ENCODE measurements at places on chromosomes 7 and 10.

DNA sequence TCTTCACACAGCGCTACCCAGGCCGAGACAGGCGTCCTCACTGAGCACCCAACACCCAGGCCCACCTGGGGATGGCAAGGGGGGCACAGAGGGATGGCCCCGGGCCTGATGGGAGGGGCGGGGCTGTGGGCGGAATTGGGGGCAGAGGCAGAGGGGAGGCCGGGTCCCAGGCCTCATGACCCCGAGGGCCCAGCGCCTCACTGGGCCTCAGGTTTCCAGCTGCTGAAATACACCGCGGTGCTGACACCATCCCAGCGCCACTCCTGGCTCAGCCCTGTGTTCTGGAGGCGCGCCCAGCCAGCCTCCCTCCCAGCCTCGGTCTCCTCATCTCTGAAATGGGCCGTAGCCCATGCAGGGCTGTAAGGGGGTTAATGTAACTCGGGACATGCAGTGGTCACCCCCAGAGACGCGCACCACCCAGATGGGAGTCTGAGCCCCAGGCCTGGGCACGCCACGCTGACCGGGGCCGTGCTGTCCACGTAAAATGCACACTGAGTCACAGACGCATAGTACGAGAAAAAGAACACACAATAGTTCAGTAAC is 82.3 kb downstream of the UNCX start:
- DNase-seq = no peak

GRCh38 chr10:85618841-85619240 is 747.8 kb downstream of the GRID1 start:
- no peak for DNase-seq

DNA sequence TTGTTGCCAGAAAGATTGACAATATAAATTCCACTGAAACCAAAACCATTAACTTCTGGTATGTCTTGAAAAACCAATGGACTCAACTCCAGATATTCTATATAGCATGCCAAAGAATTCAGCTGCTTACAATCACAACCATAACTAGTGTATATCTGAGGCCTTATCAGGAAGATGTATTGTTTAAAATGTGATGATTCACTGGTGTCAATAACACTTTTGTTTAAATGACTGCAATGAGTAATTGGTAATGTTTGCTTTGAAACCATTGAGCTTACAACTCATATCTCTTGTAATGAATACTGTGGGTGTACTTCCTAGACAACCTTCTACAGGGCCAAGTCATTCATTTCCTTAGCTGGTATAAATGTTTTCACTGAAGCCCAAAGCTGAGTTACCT is 727.9 kb upstream of the KCND2 start:
- DNase-seq = no peak

DNA sequence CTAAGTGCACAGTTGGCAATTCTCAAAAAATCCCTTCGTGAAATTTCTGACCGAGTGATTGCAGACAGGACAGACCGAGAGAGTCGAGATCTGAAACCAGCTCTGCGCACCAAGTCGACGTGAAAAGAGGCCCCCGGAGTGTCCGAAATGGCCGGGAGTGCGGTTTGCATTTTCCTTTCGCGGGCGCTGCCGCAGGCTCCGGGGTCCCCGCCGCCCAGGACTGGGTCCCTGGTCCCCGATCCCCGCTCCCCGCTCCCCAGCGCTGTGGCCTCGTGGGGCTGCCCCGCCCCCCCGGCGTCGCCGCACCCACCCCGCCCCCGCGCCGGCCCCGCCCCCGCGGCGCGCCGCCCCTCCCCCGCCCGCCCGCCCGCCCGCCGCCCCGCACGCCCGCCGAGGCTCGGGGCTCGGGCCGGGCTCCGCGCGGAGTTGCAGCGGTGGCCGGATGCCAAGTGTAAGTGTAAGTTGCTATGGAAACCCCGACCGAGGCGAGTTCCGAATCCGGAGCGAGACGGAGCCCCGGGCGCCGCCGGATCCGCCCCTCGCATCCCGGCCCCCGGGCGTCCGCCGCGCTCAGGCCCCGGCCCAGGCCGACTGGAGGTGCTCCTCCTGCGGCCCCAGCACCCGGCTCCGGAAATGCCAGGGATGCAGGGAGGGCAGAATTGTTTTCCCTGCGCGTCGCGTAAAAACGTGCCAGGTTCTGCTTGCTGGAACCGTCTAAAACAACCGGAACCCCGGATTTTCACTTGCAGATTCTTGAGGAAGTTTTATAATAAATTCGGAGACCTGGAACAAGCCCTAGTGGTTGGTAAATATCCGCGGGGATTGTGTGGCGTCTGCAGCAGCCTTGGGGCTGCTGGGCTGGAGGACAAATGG is 4.6 kb downstream of the BMI1 start:
- peak; percentile 51 for DNase-seq

DNA sequence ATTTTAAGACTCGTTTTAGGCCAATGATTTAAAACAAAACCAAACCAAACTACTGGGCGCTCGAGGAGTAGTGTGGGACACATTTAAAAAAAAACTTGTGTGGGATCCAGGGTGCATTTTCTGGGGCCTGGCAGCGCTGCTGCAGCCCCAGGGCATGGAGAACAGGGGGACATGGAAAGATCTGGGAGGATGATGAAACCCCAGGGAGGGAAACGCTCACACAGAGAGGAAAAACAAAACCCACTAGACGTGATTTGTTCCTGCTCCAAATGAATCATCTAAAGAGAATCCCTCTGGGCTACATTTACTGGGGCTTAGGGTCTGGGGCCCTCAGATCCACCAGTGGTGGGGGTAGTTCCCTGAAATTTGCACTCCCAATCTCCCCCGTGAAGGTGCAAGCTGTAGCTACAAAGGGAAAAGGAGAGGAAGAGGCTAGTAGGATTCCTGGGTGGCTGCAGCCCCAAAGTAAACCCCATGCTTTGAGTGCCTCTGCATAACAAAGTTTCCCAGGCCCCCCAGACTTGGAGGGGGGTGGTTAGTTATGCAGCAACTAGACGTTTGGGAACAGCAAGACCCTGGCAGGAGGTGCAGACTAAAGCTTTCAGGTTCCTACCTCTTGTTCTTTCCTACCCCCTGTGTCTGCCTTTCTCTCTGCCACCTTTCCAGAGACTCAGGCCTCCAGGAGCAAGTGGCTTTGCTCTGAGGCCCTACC is 14.5 kb upstream of the HOXA13 start:
- DNase-seq = no peak

GRCh38 chr7:138395763-138396162 is 64.3 kb upstream of the TRIM24 start:
- DNase-seq = no peak

DNA sequence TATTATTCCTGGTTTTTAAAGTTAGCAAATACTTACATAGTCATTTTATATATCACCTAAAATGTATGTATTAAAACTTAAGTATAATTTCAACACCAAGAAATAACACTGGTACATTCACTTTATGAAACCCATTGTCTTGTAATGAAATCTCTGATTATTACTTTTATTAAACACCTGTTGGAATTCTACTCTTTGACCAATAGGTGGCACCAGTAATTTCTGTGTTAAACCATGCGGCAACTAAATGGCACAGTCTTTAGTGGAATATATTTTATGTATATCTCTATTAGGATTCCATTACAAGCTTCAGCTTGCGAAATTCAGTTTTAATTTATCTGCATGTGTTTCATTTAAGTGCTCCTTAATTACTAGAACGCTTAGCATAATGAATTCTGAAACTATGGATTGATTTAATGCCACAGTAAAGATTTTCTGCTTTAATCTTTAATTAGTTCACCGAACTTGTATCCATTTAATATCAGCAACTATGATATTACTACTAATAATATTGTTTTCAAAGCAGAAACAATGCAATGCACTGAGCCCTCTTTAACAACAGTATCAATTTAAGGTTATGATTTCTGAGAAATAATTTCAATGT is 181.3 kb downstream of the MAGI2 start:
- no peak for DNase-seq

DNA sequence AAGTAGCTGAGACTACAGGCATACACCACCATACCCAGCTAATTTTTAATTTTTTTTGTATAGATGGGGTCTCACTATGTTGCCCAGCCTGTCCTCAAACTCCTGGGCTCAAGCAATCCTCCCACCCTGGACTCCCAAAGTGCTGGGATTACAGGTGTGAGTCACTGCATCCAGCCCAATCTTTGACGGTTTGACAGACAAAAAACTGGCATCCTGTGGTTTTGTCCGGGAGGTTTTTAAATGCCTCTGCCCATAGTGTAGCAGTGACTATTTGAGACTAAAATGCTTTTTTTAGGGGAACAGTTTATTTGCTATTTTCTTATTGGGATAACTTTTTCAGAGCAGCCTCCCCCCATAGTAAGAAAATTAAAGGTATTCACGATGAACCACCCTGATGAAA is 523.7 kb upstream of the GALNT17 start:
- no peak for DNase-seq

- no peak for DNase-seq
Observed at GRCh38 chr10:75191821-75192568, 18.6 kb upstream of the VDAC2 start.

GRCh38 chr10:69969977-69970376 is 82.7 kb upstream of the MACROH2A2 start:
- no peak for DNase-seq

GRCh38 chr10:13270877-13271551 is 28.9 kb downstream of the PHYH start:
- no peak for DNase-seq

DNA sequence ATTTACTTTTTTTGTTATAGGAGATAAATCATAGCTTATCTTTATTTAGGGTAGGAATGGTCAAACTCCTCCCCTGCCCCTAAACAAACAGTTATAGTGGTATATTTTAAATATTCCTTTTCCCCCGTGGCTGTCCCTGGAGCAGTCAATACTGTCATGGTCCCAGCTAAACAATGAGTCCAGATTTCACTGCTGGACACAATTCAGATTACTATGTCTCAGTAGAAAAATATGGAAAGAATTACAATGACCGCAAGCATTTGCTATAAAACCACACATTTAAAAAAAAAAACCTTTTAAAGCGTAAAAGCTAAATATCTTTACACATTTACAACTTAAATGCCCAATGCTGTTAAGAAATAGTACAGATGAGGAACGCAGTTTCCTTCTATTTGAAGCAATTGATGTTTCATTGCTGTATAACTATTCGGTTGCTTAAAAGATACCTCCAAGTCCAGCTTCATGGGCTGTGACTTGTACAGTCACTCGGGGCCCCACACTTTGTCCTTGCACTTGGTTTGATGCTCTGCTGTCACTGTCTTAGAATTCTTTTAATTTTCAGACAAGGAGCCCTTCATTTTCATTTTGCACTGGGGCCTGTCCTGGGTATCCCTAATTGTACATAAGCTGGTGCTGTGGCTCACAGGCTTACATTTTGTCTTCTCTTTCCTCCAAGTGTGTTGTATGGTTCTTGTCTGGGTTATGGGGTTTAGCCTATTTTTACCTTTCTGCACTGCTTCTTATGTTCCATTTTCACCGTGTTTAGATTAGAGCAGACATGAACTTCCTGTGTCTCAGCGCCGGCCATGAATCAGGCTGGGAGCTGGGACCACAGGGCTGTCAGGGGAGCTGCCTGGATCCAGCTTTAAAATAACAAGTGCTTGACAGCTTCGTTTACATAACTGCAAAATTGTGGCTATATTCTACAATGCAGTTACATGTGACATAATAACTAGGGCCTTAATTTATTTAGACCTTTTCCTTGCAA is 530.2 kb upstream of the FZD8 start:
- no peak for DNase-seq

- DNase-seq = no peak
Observed at GRCh38 chr10:88530629-88531391, 52.3 kb downstream of the RNLS start.

DNA sequence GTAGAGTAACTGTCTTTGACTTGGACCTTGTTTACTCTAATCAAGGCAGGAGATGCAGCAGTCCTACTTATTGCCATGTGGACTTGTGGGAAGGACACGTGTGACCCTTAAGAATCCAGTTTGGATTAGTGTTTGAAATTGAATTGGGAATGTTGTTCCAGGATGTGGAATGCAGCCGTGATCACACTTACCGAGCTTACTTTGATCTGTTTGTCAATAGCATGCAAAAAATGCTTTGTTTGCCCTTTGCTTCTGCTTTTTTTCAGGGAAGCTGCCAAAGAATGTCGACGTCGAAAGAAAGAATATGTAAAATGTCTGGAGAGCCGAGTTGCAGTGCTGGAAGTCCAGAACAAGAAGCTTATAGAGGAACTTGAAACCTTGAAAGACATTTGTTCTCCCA is 84.7 kb downstream of the CREM start:
- no peak for DNase-seq

DNA sequence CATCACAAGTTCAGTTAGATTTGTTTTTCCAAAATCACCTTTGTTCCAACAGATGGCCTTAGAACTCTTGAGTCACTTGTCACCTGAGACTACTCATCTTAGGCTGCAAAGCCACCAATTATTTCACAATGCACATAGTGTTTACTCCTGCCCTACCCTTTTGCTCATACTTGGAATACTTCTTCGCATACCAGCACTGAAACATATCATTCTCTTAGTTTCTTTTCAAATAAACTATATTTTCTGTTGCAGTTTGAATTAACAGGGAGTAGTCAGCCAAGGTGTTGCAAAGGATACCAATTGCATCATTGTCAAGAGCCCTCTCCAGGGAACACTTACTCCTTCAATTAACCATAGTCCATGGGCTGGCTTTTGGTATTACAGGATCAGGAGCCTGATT is 71.0 kb downstream of the CASD1 start:
- DNase-seq = no peak

DNA sequence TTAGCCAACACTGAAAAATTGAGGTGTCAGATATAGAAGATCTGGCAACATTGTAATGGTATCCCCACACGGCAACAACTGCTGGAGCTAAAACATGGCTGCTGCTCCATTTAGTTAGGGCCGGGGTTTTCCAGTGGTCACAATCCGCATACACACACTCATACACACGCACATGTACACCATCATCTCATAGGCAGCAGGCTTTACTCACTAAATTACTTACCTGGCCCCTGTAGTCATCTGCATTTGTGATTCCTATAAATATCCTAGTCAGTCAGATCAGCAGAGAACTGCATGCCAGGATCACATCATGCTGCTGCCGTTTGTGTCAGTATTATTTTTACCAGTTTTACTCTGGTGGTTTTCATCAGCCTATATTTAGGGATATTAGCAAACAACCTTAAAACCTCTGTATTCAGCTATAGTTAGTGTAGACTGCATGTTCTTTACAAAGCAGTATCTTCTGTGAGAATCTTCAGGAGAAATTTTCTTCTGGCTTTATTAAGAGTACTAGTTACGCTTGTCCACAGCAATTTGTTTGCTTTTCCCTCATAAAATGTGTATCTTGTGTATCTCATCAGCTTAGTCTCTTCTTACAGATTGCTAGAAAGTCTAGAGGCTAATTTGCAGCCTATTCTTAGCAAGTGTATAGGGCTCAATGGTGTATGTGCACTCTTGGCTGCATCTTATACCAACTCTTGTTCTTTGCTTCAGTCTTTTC is 38.3 kb upstream of the PTPN12 start:
- DNase-seq = no peak

- DNase-seq = no peak
Observed at GRCh38 chr7:48245751-48246472, 74.7 kb downstream of the ABCA13 start.

- no peak for DNase-seq
Observed at GRCh38 chr7:66697449-66698438, 42.8 kb upstream of the RABGEF1 start.

- DNase-seq = no peak
Observed at GRCh38 chr10:27699776-27700175, 45.8 kb downstream of the MKX start.

All from stimulated activated CD4-positive, alpha-beta T cell treated with anti-CD3 and anti-CD28 coated beads, Interleukin-4, amount 100 ng/mL, for 48 hours (primary cell).